ENCODE measurements at places on chromosomes 11 and 22. TPM values are rescaled to one million over a fixed set of nuclear protein-coding genes. Genes with fewer than 3 reads are reported as not detected.

- no peaks in the 10 kb centered on the region for H3K36me3 ChIP-seq
- no peak overlapping the region for H3K4me3 ChIP-seq
- H3K27me3 ChIP-seq: no peaks in the 10 kb centered on the region
- no peak overlapping the region for H3K27ac ChIP-seq
Observed at GRCh38 chr22:48841881-48842582, 985.6 kb downstream of the BRD1 start.

GRCh38 chr22:26086359-26086758 lies 82.9 kb upstream of the SEZ6L start:
- DNase-seq: no peak
- H3K27ac ChIP-seq: no peak overlapping the region
- no peaks in the 10 kb centered on the region for H3K36me3 ChIP-seq
- H3K4me1 ChIP-seq: no peaks in the 10 kb centered on the region
- no peak overlapping the region for H3K4me3 ChIP-seq
- H3K27me3 ChIP-seq: no peaks in the 10 kb centered on the region

The DDT gene
- total RNA-seq: 106 TPM

- H3K4me3 ChIP-seq: no peak overlapping the region
- DNase-seq: no peak
- H3K36me3 ChIP-seq: no peaks in the 10 kb centered on the region
- H3K27me3 ChIP-seq: no peaks in the 10 kb centered on the region
- no peaks in the 10 kb centered on the region for H3K4me1 ChIP-seq
Observed at GRCh38 chr11:2574043-2574552, 125.7 kb downstream of the KCNQ1OT1 start.

The ZNF202 gene
- total RNA-seq: 22.9 TPM

GRCh38 chr11:27390318-27391295 lies 27.6 kb upstream of the CCDC34 start:
- no peak overlapping the region for H3K4me3 ChIP-seq
- H3K4me1 ChIP-seq: peaks cover 2% of the 10 kb centered on the region
- no peak for DNase-seq
- no peaks in the 10 kb centered on the region for H3K36me3 ChIP-seq
- no peak overlapping the region for H3K27ac ChIP-seq

- no peak overlapping the region for H3K4me3 ChIP-seq
- no peaks in the 10 kb centered on the region for H3K4me1 ChIP-seq
- H3K27ac ChIP-seq: no peak overlapping the region
Observed at GRCh38 chr11:108654994-108655631, 9.8 kb upstream of the DDX10 start.

- H3K27me3 ChIP-seq: peaks cover 3% of the 10 kb centered on the region
- H3K4me3 ChIP-seq: no peak overlapping the region
- DNase-seq: no peak
- no peaks in the 10 kb centered on the region for H3K4me1 ChIP-seq
- no peak overlapping the region for H3K27ac ChIP-seq
- H3K36me3 ChIP-seq: no peaks in the 10 kb centered on the region
Observed at GRCh38 chr22:27788500-27789288, 12.9 kb downstream of the MN1 start.

The OR5A1 gene
- not detected for total RNA-seq

The CDKN1C gene
- total RNA-seq: 2.0 TPM

The MMP1 gene
- not detected for total RNA-seq

DNA sequence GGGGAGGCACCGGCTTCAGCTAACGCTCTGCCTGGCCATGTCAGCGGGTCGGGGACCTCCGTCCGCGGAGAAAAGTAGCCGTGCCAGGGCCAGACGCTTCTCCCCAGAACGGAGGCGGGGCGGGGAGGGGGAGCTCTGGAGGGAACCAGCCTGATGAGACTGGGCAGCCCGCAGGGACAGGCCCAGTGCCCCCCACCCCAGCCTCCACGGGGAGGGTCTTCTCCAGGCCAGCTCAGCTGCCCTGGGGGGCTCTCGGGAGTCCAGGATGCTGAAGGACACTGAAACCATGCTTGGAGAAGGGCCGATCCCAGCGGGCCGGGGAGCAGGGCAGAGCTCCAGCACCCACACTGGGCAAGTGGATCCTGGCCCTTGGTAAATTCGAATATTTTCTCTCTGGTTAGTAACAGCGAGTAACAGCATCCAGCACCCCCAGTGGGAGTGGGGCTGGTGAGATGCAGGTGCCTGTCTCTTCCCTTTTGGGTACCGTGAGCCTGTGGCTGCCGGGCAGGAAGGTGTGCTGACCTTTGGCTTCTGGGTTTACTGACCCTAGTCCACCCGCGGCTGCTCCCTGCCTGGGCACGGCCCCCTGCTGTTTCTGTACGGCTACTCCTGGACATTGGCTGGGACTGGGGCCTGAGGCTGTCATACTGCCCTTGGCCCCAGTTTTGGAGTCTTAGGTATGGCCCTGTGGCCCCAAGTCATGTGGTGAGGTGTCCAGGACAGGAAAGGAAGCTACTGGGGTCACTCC lies 35.8 kb downstream of the GRAMD4 start:
- DNase-seq: no peak

- H3K27me3 ChIP-seq: peaks cover 24% of the 10 kb centered on the region
- H3K4me3 ChIP-seq: no peak overlapping the region
- H3K36me3 ChIP-seq: no peaks in the 10 kb centered on the region
- no peak for DNase-seq
Observed at GRCh38 chr11:10979529-10979928, 121.7 kb upstream of the ZBED5 start.

- no peak overlapping the region for H3K27ac ChIP-seq
- peaks cover 44% of the 10 kb centered on the region for H3K36me3 ChIP-seq
- peaks cover 45% of the 10 kb centered on the region for H3K4me1 ChIP-seq
- no peak for DNase-seq
- no peaks in the 10 kb centered on the region for H3K27me3 ChIP-seq
- no peak overlapping the region for H3K4me3 ChIP-seq
Observed at GRCh38 chr22:20525048-20525447, 17.6 kb downstream of the MED15 start.

DNA sequence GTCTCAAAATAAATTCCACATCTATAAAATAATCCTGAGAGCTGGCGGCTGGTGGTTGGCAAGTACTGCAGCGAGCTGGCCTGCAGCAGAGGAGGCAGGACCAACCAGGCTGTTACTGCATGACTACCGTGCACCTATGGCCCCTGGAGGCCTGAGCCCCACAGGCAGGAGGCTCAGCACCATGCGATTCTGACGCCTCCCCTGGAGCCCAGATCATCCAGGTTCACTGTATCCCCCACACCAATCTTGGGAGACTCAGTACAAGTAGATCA lies 159.5 kb upstream of the NCAM1 start:
- H3K27me3 ChIP-seq: peaks cover 6% of the 10 kb centered on the region
- H3K27ac ChIP-seq: no peak overlapping the region
- peaks cover 3% of the 10 kb centered on the region for H3K4me1 ChIP-seq
- DNase-seq: no peak
- H3K4me3 ChIP-seq: no peak overlapping the region

DNA sequence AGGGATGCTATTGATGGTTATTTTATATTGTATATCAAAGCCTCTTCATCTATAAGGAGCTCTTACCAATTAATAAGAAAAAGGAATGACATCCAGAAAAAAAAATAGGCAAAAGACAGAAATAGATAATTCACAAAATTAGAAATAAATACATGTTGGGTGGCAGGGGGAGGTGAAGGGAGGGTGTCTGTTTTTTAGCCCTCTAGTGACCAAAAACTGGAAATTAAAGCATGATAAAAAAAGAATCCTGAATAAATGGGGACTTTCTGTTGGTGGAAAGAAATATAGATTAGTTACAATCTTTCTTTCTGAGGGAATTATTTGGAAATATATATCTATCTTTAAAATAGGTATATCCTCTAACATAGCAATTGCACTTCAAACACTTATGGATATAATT lies 42.0 kb upstream of the TTC36 start:
- peaks cover 7% of the 10 kb centered on the region for H3K4me1 ChIP-seq
- no peak overlapping the region for H3K4me3 ChIP-seq
- H3K36me3 ChIP-seq: peaks cover 46% of the 10 kb centered on the region
- H3K27me3 ChIP-seq: no peaks in the 10 kb centered on the region
- H3K27ac ChIP-seq: peak overlapping the region; percentile 11

- peaks cover 2% of the 10 kb centered on the region for H3K36me3 ChIP-seq
- H3K27me3 ChIP-seq: no peaks in the 10 kb centered on the region
- H3K27ac ChIP-seq: no peak overlapping the region
- H3K4me1 ChIP-seq: peaks cover 17% of the 10 kb centered on the region
- no peak overlapping the region for H3K4me3 ChIP-seq
Observed at GRCh38 chr22:46572911-46573780, 35.7 kb upstream of the CELSR1 start.

DNA sequence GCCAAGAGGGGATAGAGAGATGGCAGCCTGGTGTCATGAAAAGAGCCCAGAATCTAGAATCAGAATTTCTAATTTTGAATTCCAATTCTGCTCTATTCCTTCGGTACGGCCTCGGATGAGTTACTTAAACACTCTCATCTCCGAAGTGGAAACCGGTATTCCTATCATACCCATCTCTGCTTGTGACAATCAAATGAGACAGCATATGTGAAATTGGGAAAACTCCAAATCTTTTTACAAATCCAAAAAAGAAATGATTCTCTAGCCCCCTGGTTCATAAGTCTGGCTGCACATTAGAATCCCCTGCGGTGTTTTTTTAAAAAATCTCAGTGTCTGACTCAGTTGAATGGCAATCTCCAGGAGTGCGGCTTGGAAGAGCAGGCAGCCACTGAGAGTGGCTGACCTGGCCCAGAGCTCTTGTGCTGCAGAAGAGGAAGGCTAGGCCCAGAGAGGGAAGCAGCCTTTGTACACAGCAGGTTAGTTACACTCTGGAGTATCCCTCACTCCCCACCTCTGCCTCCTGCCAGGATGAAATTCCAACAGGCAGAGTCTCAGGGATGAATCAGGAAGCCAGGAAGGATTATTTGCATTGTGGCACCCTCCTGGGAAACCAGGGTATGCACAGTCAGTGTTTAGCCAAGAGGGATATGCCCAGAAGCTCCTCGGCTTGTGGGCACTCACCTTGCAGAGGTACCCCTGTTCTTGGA lies 93.6 kb upstream of the ISX start:
- H3K27me3 ChIP-seq: no peaks in the 10 kb centered on the region
- no peaks in the 10 kb centered on the region for H3K4me1 ChIP-seq
- DNase-seq: no peak
- H3K27ac ChIP-seq: no peak overlapping the region
- H3K36me3 ChIP-seq: no peaks in the 10 kb centered on the region

The PRPF19 gene
- 219 TPM for total RNA-seq

The SCGB2A2 gene
- total RNA-seq: not detected

DNA sequence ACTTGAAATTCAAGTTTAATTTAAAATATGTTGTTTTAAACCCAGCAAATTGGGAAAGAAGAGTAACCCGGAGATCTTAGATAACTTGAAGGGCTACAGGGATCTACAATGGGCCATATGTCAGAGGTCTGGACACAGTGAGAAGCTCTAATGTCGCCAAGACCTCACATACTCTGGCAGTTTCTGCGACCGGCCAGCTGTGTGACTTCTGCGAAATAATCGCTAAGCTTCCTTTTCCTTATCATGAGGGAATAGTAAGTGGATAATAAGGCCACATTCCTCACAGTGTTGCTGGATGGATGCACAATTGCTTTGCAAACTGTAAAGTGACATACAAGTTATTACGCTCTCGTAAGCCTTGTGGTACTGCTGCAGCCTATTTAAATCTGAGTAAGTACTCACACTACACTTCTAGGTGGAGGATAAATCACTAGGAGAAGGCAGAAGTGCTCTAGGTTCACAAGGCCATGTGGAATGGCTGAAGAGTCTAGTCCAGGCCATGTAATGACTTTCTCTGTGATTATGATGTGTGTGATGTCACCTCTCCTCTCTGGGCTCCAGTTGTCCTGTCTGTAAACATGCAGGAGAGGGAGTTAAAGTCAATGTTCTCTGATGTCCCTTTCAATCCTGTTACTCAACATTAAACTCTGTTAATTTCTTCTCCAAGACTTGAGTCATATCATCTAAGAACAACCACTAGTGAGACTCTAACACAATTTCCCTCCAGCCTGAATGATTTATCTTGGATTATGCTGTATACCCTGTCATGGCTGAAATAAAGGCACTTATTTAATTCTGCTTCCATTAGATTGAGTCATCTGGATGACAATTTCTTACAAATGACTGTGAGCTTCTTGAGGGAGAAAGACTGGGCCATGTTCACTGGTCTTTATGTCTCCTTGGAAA lies 192.6 kb upstream of the NARS2 start:
- H3K27ac ChIP-seq: no peak overlapping the region
- H3K27me3 ChIP-seq: peaks cover 2% of the 10 kb centered on the region
- DNase-seq: no peak
- no peak overlapping the region for H3K4me3 ChIP-seq

- H3K36me3 ChIP-seq: no peaks in the 10 kb centered on the region
- H3K27ac ChIP-seq: no peak overlapping the region
Observed at GRCh38 chr22:49323751-49324415, 503.8 kb downstream of the BRD1 start.

- H3K27me3 ChIP-seq: peaks cover 14% of the 10 kb centered on the region
- H3K4me1 ChIP-seq: no peaks in the 10 kb centered on the region
- no peak for DNase-seq
- H3K4me3 ChIP-seq: no peak overlapping the region
Observed at GRCh38 chr22:39183991-39184585, 31.6 kb upstream of the CBX7 start.

DNA sequence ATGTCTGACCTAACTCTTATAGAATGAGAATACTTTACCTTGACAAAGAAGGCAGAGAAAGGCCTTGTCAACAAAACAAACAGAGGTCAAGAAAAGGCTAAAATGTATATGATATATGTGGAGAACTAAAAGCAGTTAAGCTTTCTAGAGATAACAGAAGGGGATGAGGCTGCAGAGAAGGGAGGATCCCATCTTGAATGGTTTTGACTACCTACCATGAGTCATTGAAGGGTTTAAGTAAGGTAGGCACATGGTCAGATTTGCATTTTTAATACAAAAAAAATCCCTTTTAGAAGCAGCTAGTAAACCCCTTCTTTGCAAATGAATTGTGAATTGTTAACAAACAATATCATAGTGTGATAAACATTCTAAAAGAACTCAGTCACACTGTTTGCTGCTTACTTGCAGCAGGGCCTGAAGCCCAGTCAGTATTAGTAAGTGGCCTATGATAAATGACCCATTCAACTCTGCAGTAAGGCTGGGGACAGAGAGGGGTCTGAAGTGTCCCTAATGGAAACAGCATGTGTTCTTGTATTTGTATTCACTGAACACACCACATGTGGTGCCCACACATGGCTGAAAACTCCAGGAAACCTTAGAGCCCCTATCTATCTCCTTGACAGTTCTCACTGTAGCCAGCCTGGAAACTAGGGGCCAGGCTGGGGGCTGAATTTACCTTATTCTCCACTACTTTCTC lies 328.8 kb upstream of the PITPNB start:
- H3K27me3 ChIP-seq: peaks cover 4% of the 10 kb centered on the region
- H3K27ac ChIP-seq: no peak overlapping the region
- H3K4me3 ChIP-seq: no peak overlapping the region
- no peak for DNase-seq
- H3K36me3 ChIP-seq: no peaks in the 10 kb centered on the region
- no peaks in the 10 kb centered on the region for H3K4me1 ChIP-seq

DNA sequence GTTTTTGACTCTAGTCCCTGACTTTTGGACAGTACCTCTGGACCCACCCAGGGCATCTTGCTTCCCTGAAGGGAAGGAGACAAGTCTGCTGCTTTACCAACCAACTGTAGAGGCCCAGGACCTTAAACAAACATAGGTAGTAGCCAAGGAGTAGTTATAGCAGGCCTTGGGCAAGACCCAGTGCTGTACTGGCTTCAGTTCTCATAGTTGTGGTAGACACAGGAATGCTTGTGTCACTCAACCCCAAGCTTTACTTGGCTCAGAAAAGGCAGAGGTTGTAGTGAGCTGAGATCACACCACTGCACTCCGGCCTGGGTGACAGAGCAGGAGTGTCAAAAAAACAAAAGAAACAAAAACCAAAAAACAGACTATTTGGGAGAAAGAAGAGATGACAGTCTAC lies 21.3 kb upstream of the OR52M1 start:
- no peak for DNase-seq
- no peak overlapping the region for H3K27ac ChIP-seq
- no peaks in the 10 kb centered on the region for H3K4me1 ChIP-seq
- no peaks in the 10 kb centered on the region for H3K36me3 ChIP-seq
- peaks cover 24% of the 10 kb centered on the region for H3K27me3 ChIP-seq
- no peak overlapping the region for H3K4me3 ChIP-seq

All from activated CD4-positive, alpha-beta T cell treated with anti-CD3 and anti-CD28 coated beads, Interleukin-2, amount 10 ng/mL, durations not matched to agents 24 days and 14 days (primary cell).